ENCODE measurements at places on chromosomes 13 and 19. TPM values are rescaled to one million over a fixed set of nuclear protein-coding genes. Genes with fewer than 3 reads are reported as not detected.

Gene FXYD5
- 56.7 TPM for total RNA-seq

DNA sequence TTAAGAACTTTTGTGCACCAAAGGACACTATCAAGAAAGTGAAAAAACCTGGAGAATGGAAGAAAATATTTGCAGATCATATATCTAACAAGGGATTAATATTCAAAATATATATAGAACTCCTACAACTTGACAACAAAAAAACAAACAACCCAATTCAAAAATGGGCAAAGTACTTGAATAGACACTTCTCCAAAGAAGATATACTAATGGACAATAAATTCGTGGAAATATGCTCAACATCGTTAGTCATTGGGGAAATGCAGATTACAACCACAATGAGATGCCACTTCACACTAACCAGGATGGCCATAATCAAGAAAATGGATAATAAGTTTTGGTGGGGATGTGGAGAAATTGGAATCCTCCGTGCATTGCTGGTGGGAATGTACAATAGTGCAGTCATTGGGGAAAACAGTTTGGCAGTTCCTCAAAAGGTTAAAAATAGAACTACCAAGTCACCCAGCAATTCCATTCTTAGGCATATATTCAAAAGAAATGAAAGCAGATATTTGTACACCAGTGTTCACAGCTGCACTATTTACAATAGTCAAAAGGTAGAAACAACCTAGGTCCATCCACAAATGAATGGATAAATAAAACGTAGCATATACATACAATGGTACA is 2.2 kb upstream of the LSR start:
- H3K27ac ChIP-seq = no peak overlapping the region
- H3K36me3 ChIP-seq = no peaks in the 10 kb centered on the region
- H3K27me3 ChIP-seq = no peaks in the 10 kb centered on the region
- no peaks in the 10 kb centered on the region for H3K4me1 ChIP-seq

- no peak for DNase-seq
- H3K27ac ChIP-seq = peak overlapping the region; percentile 99
- peaks cover 16% of the 10 kb centered on the region for H3K4me1 ChIP-seq
- no peaks in the 10 kb centered on the region for H3K36me3 ChIP-seq
- peak overlapping the region; percentile 6 for H3K4me3 ChIP-seq
- no peaks in the 10 kb centered on the region for H3K27me3 ChIP-seq
Measured at GRCh38 chr19:38654628-38655055, 7.2 kb downstream of the ACTN4 start.

- H3K4me3 ChIP-seq = no peak overlapping the region
- H3K27me3 ChIP-seq = no peaks in the 10 kb centered on the region
- peaks cover 3% of the 10 kb centered on the region for H3K4me1 ChIP-seq
- H3K27ac ChIP-seq = peak overlapping the region; percentile 95
- no peaks in the 10 kb centered on the region for H3K36me3 ChIP-seq
Measured at GRCh38 chr19:47729468-47729798, 15.9 kb upstream of the NOP53 start.

DNA sequence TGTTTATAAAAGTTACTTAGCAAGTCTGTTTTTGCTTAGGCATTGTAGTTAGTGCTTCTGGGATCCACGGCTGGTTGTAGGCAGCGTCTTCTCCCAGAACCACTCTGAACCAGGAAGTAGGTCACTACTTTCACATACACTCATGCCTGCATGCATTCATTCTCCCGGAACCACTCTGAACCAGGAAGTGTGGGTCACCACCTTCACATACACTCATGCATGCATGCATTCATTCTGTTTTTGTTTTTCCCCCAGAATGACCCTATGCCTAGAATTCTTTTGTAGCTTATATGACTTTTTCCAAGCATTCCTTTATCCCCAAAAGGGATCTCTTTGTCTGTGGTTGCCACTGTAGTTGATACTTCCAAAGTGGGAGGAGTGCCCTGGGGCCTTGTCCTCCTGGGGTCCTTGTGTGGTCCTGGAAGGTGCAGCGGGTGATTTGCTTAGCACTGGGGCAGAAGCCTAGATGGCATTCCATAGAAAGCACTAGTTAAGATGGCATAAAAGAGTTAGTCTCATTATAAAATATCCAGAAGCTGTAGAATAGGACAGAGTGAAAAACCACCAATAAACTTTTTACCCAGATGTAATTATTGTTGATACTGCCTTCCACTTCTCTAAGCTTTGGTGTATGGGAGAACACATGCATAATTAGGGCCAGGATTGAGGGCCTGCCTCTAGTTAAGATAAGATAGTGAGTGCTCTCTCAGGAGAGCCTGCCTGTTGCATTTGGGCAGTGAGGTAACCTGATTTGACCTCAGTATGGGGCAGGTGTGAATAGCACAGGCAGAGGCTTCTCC is 68.6 kb upstream of the TEX29 start:
- no peak overlapping the region for H3K4me3 ChIP-seq
- H3K36me3 ChIP-seq = no peaks in the 10 kb centered on the region
- no peaks in the 10 kb centered on the region for H3K27me3 ChIP-seq

GRCh38 chr13:36865265-36865664 is 46.2 kb downstream of the RFXAP start:
- H3K4me1 ChIP-seq = no peaks in the 10 kb centered on the region
- no peak overlapping the region for H3K4me3 ChIP-seq
- DNase-seq = no peak
- H3K27me3 ChIP-seq = no peaks in the 10 kb centered on the region
- H3K27ac ChIP-seq = no peak overlapping the region
- no peaks in the 10 kb centered on the region for H3K36me3 ChIP-seq

DNA sequence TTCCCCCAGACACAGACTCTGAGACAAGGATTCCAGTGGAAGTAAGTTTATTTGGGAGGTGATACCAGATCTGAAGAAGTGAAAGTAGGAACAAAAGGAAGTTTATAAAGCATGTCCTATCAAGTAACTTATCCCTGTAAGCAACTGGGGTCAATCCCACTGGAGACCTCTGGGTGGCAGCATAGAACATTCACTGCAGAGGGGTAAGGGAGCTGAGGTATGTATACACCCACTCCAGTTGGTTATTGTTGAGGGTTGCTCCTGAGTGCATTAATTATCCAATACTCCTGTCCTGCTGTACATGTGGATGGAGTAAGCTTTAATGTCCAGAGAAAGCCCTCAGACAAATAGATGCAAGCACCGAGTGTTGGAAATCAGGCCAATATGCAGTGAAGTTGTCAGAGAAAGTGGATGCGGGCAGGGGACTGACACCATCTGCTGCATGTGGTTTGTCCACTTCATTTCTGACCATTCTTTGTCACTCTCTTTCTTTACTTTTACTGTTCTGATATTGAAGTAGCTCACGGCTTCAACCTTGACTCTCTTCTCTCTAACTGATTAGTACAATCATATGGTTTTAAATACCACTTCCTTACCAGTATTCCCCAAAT is 46.7 kb downstream of the NOTCH3 start:
- H3K27me3 ChIP-seq = no peaks in the 10 kb centered on the region
- H3K36me3 ChIP-seq = no peaks in the 10 kb centered on the region
- no peak overlapping the region for H3K4me3 ChIP-seq
- DNase-seq = no peak

DNA sequence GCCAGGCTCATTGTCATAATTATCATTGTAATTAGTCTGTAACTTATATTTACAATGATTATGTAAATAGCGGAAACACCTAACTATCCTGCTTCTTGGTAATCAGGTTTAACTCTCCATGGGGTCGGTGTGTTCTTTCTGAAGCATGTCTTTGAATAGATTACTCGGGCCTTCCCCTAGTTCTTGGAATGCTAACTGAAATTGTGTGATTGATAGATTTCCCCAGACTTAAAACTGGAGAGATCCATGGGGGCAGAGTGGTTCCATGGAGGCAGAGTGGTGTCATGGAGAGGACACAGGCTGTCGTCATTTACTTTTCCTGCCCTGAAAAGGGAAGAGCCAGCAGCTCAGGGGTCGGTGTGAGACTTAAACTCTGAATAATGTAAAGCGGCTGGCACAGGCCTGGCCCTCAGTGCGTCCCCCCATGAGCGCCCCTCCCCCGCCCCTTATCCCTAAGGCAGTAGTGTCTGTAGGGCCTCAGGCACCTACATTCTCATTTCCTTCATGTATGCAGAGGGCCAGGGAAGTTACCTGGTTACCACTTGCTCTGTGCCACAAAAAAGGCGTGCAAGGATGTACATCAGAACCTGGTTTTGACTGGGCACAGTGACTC is 225.1 kb downstream of the TM9SF2 start:
- no peak overlapping the region for H3K4me3 ChIP-seq
- no peaks in the 10 kb centered on the region for H3K4me1 ChIP-seq
- H3K27ac ChIP-seq = no peak overlapping the region
- H3K36me3 ChIP-seq = no peaks in the 10 kb centered on the region
- no peaks in the 10 kb centered on the region for H3K27me3 ChIP-seq
- DNase-seq = no peak

- H3K36me3 ChIP-seq = peaks cover 15% of the 10 kb centered on the region
- H3K27ac ChIP-seq = no peak overlapping the region
- no peaks in the 10 kb centered on the region for H3K27me3 ChIP-seq
- no peak overlapping the region for H3K4me3 ChIP-seq
- DNase-seq = no peak
Measured at GRCh38 chr13:20989656-20990321, 71.6 kb downstream of the LATS2 start.

Gene LSM7
- total RNA-seq = 125 TPM
